ENCODE measurements at places on chromosomes 16 and 17.

DNA sequence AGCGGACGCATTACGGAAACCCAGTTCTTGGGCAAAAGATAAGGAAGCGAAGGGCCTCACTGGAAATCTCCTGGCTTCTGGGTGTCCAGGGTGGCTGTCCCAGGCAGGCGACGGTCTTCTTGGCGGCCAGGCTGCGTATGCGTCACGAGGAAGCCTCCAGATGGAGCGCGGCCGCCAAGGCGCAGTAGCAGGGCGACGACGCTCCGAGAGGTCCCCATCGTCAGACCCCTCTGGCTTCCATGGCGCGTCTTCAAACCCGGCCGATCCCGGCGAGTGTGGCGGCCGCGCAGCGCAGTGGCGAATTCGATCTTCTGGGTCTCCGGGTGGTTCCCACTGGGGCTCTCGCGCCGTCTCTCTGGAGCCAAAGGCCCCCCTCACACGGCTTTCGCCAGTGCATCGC, 13.8 kb upstream of the ANKRD40CL start:
- DNase-seq: no peak

- no peak for DNase-seq
These were observed 28.9 kb upstream of the GSE1 start for GRCh38 chr16:85584267-85584666.

- no peak for DNase-seq
These were observed 53.5 kb downstream of the TNFRSF13B start for GRCh38 chr17:16918443-16918842.

DNA sequence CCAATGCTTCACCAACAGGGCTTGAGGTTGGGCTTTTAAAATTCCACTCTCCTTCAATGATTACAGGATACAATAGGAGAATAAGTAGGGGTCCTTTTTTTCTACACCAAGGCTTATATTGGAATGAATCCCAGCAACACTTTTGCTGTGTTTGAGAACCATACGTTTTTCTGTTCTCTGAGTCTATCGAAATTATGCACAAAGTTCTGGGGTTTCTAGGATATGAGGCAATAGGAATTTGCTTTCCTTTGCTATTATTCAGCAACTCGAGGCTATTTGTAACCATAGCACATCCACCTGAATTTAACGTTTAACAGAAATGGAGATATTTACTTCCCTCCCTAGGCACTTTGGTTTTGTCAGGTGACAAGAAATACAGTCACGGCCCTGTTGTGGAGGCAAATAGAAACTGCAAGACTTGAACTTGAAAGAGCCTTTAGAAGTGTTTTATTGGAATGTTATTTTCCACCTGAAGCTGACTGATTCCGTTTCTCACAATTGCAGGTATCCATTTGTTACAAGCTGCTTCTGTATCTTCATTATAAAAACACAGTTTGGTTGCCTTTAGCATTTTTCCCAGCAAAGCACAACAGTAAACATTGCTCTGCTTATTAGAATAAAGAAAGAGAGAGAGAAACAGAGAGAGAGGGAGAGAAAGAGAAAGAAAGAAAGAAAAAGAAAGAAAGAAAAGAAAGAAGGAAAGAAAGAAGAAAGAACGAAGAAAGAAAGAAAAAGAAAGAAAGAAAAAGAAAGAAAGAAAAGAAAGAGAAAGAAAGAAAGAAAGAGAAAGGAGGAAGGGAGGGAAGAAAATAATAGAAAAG, 109.6 kb downstream of the HS3ST3A1 start:
- DNase-seq: no peak

- no peak for DNase-seq
These were observed 4.0 kb downstream of the TMEM170A start for GRCh38 chr16:75460446-75460845.

DNA sequence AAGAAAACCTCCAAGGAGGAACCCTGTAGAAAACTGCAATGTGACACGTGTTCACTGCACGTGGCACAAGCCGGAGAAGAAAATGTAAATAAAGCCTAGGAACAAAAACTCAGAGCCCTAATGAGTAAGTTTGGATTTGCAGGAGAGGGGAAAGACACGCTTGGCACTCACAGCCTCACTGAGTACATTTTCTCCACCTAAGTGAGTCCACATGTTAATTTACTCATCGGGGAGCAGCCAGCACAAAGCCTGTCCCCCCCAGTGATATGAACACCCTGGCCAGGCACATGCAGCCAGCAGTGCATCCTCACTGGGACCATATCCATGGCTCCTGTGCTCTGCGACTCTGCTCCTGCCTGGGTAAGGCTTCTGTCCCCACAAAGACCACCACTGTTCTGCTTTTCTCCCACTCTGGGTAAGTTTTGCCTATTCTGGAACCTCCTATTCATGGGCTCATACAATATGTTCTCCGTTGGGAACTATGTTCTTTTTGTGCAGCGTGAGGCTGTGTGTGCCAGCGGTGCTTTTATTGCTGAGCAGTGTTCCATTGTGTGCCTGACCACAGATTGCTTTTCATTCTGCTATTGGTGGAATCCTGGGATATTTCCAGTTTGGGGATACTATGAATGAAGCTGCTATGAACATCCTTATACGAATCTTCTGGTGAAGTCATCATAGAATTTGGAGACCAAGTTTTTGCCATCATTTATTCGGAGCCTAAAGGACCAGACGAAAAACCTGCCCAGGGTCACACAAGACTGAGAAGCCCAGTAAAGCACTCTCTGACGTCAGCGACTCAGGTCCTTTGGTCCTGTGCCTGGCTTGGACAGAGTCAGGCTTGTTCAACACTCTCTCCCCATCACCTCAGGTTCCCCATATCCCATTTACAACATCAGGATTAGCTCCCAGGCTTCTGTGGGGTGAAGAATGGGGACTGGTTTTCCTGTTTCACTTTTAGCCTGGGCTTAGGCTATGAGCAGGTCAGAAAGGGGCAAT, 53.3 kb downstream of the RNF112 start:
- no peak for DNase-seq
